ENCODE measurements at places on chromosomes 7 and 10.

DNA sequence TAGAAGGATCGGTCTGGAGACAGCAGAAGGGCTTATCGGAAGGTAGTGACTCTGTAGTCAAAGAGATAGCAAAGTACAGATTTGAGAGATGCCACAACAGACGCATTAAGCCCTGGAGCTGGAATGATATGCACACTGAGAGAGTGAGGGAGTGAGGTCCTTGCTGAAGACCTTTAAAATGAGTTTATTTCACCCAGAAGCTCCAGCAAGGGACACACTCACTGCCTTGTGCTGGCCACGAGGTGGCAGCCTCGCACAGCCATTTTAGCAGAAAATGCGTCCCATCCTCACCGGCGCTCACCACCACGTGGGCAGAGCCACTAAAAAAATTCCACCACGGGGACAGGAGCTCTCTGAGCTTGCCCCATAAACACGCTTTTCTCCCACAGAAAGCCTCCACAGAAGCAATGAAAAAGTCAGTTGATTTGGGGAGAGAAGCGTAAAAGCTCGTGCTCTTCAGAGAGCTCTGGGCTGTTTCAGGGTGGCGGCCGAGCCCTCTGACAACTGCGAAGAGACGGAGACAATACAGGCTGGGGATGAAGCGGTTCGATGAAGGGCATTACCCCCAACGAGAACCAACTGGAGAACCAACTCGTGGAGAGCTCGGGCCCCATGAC is 163.0 kb upstream of the KLF14 start:
- DNase-seq, result no peak

- no peak for DNase-seq
These were observed 27.8 kb downstream of the ZNF33A start for GRCh38 chr10:38038107-38038931.

DNA sequence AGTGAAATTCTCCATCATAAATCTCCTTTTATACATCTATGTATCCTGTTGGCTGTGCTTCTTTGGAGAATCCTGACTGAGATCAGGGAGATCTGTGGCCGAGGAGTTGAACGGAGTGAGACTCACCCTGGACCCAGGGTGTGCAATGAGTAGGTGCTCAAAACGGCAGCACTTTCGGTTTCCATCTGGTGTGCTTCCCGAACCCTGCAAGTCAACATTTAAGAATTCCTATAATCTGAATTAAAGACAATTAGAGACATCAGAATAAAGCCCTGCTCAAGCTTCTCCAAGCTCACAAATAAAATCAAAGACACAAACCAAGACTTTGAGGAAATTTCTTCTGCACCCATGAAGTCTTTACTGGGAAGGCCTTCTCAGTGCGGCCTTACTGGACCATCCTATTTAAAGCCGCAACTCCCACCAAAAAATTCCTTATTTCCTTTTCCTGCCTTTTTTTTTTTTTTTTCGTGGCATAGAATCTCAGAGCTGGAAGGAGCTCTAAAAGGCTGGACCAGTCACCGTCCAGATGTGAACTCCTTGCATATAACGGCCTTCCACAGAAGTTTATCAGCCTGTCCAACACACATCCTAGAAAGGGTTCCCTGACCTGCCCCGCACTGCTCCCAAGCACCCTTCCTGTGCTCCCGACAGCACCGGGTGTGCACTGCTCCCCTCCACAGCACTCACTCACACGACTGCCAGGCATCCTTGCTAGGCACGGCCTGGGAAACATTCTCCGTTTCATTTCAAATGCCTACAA is 29.7 kb downstream of the GNA12 start:
- DNase-seq, result no peak

- no peak for DNase-seq
These were observed 61.2 kb downstream of the DNAJB6 start for GRCh38 chr7:157397731-157398691.

- DNase-seq, result no peak
These were observed 247 bp downstream of the PARD3 start for GRCh38 chr10:34814913-34815184.

GRCh38 chr10:33066558-33067236 is 108.7 kb upstream of the ITGB1 start:
- no peak for DNase-seq

- no peak for DNase-seq
These were observed 19.8 kb downstream of the LSMEM1 start for GRCh38 chr7:112500619-112501018.

DNA sequence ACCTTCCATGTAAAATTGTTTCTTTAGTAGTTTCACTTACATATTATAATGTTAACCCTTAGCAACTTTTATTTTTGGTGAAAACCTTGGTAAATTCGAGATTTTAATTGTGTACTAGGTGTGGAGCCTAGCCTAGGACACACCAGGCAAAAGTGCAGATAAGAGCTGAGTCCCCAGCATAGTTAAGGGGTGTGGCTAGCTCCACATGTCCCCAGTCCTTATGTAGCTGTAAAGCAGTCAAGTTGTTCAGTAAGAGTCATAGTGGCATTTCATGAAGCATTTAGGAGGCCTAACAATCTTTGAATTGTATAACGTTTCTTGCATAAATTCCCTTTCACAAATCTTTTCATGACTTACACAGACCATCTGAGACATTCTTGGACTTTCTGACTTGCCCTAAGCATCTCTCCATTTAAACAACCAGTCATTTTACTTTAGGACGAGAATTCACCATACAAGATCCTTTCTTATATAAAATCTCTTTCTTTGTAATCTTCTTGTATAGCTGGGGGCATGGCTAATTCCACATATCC is 53.8 kb upstream of the INHBA start:
- DNase-seq, result no peak

DNA sequence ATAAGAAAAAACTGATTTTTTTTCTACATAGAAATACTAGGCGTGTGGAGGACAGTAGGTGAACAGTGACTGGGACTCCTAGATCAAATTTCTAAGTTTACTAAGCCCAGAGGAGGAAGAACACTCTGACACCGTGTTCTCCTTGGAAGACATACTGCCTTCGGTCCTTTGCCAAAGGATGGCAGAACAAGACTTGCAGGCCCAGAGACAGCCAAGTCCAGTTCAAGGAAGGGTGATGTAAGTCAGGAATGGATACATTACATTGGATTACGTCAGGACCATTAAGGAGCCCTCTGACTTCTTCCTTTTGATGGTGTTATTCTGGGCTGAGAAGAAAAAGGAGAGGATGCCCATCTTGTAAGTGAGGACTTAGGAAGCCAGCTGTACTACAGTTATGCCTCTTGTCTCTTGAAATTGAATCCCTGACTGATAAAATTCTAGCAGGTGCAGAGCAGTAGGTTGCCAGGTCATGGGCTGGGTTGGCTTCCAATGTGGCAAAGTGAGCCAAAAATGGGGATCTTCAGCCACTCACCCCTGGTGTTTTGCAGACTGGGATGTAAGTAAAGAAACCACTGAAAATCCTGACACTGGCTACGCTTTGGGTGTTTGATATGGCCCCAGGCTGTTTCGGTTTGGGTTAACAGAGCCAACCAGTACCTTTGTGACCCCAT is 45.1 kb downstream of the RELN start:
- DNase-seq, result no peak

DNA sequence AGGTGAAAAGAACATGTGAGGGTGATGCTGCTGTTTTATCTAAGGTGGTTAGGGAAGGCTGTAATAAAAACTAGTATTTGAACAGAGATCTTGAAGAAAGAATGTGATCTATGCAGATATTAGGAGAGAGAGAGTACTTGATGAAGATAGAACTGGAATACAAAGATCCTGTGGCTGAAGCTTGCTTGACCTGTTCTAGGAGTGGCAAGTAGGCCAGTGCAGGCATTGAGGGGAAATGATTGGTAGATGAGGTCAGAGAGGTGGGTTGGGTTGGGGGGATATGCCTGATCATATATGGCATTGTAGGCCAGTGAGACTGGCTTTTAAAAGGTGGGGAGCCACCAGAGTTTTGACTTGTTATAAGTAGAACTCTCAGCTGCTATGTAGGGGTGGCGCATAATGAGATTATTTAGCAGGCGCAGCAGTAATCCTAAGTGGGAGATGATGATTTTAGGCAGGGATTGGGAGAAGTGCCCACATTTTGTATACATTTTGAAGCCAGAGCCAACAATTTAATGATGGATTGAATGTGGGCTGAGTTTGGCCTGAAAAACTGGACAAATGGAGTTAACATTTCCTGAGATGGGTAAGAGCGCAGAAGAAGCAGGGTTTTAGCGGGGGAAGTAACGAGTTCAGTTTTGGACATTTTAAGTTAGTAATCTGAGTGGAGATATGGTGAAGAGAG is 8.2 kb downstream of the CCSER2 start:
- DNase-seq, result no peak

GRCh38 chr10:85613391-85613790 is 753.2 kb downstream of the GRID1 start:
- no peak for DNase-seq

GRCh38 chr10:18252086-18252485 is 111.9 kb downstream of the CACNB2 start:
- DNase-seq, result no peak

GRCh38 chr10:132368881-132369635 is 27.9 kb upstream of the PWWP2B start:
- no peak for DNase-seq

GRCh38 chr7:49892481-49892880 is 119.0 kb downstream of the VWC2 start:
- DNase-seq, result no peak

- DNase-seq, result peak; percentile 11
These were observed 28.7 kb downstream of the PNPLA8 start for GRCh38 chr7:108497082-108497725.

- no peak for DNase-seq
These were observed 15.5 kb upstream of the PFKFB3 start for GRCh38 chr10:6187278-6187677.

DNA sequence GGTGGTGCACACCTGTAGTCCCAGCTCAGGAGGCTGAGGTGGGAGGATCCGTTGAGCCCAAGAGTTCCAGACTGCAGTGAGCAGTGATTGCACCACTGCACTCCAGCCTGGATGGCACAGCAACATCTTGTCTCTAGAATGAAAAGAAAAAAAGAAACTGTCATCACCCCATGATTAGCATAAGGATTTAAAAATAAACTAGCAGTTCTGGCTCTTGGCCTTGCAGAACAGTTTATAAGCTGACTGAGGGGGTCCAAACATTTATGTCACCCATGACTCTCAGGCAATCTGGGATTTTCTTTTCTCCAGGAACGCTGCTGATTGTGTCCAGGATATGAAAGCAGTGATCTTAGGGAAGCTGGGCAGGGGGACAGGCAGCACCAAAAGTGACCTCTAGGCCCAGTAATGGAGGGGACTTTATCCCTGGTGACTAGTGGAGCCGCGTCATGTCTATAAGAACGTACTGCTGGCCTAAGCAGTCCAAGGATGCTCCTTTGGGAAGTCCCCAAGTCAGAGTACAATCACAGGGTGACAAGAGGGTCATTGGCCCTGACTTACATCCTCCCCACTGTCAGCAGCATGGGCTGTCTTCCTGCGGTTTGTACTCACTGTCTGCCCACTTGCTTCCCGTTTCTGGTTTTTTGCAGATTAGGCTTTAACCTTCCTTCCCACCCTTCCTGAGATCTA is 177.4 kb downstream of the ARHGAP12 start:
- no peak for DNase-seq

- DNase-seq, result no peak
These were observed 33.4 kb upstream of the VWDE start for GRCh38 chr7:12436896-12437535.

DNA sequence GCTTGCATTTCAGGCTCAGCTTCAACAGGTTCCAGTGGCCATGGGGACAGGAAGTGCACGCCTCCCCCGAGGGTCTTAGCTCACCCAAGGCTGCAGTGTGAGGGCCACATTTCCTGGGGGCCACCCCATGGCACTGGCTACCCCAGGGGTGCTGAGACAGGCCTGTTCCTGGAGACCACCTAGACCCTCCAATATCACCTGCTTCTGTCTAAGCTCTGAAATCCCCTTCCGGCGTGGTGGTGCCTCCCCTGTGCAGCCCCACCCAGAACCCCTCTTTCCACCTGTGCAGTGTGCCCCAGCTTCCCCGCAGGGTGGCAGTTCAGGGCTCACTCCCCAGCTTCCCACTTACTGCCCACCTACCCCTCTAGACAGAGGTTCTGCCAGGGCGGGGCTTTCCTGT is 83.1 kb downstream of the ADARB2 start:
- no peak for DNase-seq

GRCh38 chr7:21704359-21704758 is 161.5 kb downstream of the DNAH11 start:
- DNase-seq, result no peak

- no peak for DNase-seq
These were observed 364.3 kb upstream of the ANKRD30A start for GRCh38 chr10:36761121-36761520.

DNA sequence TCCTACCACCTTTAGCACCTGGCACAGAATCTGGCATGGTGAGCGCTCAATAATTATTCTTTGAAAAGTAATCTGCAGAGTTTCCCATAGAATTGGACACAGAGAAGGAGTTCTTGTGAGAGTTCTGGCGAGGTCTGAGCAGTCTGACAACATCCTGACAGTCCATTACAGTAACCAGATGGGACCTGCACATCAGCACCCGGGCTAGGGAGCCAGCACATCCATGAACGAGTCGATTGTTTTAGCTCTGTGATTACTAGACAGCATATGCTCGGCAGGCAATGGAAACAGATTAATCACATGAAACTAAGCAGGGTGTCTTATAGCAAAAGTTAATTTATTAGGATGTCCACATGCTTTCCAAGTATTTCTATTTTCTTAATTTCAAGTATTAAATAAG is 96.7 kb downstream of the SEMA3D start:
- no peak for DNase-seq

DNA sequence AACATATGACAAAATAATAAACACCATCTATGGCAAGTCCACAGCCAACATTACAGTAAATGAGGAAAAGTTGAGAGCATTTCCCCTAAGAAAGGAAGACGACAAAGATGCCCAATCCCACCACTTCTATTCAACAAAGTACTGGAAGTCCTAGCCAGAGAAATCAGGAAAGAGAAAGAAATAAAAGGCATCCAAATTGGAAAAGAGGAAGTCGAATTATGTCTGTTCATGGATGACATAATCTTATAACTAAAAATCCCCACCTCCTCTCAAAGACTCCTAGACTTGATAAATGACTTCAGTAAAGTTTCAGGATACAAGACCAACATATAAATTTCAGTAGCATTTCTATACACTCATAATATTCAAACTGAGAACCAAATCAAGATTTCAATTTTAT is 288.5 kb upstream of the POT1 start:
- no peak for DNase-seq

GRCh38 chr10:7475046-7475911 is 64.4 kb upstream of the SFMBT2 start:
- DNase-seq, result no peak

DNA sequence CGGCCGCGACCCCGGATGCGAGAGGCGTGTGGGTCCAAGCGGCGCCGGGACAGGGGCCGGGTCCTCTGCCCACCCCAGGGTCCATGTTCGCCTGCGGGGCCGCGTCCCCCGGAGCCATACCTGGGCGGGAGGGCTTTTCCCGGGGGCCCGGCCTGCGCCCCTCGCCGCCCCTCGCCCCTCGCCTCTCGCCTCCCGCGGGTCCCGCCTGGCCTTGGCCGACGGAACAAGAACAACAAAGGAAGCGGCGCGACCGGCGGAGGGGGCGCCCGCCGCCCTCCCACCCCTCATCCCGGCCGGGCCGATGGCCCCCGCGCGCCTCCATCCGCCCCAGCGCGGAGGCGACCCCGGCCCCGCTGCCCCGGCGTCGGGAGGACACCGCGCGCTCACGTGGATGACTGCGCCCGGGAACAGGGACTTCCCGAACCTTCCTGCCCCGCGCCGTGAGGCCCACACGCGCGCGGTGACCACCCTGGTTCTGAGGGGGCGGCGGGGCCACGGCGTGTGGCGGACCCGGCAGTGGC is 348.2 kb downstream of the DNAJB6 start:
- no peak for DNase-seq
